Adipocyte (in vitro differentiated cells): ENCODE measurements at places on chromosomes 5 and 9.

DNA sequence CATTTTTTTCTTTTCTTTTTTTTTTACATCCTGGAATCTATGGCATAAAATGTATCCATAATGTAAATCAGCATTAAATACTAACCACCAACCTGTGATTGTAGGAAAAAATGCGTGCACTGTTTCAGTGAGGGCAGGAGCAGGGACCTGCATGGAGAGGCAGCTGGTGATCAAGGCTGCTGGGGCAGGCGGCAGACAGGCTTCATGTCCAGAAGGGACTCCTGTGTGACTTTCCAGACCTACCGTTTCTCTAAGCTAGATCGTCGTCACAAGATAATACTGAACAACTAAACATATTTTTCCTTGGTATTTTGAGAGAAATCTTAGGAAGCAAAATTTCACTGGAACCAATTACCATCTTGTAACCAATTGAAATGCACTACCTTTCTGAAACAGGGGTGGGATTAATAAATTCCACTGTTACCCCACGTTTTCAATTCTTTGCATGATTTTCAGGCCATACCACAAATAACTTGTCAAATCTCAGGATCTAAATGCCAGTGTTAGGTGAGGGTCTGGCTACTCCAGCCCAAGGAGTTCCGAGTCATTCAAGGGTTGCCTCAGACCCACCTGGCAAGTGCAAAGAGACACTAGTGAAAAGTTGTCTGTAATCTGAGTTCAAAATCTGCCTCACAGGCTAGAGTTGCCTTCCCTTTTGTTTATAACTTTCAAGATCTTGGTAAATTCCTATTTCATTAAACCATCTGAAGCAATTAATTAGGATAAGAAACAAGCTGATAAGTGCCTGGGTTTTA, 198.2 kb downstream of the SEMA5A start:
- peak; percentile 42 for DNase-seq

DNA sequence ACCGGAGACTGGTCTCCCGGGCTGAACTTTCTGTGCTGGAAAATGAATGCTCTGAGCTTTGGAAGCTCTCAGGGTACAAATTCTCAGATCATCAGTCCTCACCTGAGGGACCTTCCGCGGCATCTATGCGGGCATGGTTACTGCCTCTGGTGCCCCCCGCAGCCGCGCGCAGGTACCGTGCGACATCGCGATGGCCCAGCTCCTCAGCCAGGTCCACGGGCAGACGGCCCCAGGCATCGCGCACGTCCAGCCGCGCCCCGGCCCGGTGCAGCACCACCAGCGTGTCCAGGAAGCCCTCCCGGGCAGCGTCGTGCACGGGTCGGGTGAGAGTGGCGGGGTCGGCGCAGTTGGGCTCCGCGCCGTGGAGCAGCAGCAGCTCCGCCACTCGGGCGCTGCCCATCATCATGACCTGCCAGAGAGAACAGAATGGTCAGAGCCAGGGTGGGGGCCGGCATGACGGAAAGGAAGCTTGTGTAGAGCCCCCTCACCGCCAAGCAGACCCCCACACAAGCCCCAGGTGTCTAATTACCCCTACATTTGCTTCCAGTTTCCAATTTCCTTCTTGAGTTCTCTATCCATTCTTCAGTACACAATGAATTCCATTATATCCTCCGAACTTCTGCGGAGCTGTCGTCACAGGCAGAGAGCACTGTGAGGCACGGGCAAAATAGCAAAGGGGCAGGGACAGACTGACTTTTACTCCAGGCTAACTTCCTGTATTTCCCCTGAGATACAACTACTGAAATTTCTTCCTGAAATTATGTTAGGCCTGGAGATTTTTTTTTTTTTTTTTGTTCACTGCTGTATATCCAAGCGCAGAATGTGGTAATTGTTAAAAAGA, 23.2 kb downstream of the CDKN2A start:
- no peak for DNase-seq

GRCh38 chr9:76218886-76219445, 175.3 kb downstream of the RFK start:
- no peak for DNase-seq

GRCh38 chr5:124660229-124661093, 86.0 kb downstream of the ZNF608 start:
- peak; percentile 75 for DNase-seq
